ENCODE measurements at places on chromosomes 11 and 22. TPM values are rescaled to one million over a fixed set of nuclear protein-coding genes. Genes with fewer than 3 reads are reported as not detected.

Gene MOV10L1
- total RNA-seq = not detected

Gene DDIAS
- total RNA-seq = 10.1 TPM

Gene OR5B21
- 0.26 TPM for total RNA-seq

Gene KRTAP5-11
- total RNA-seq = not detected

Gene FOLH1
- total RNA-seq = not detected

Gene DKK3
- not detected for total RNA-seq

Gene LRRC74B
- not detected for total RNA-seq

Gene PKNOX2
- not detected for total RNA-seq

Gene CLDN5
- 4.9 TPM for total RNA-seq

Gene CYP2R1
- 13.4 TPM for total RNA-seq

Gene NEFH
- 1.3 TPM for total RNA-seq

Gene OR51Q1
- total RNA-seq = not detected
